Vein endothelial cell (primary cell): ENCODE measurements at places on chromosomes 1 and 21. TPM values are rescaled to one million over a fixed set of nuclear protein-coding genes. Genes with fewer than 3 reads are reported as not detected.

PLEKHA6 gene
- total RNA-seq, result 3.6 and 13.9 TPM in 2 replicates

ZNF593OS gene
- not detected in 2 replicates for total RNA-seq

PDZK1 gene
- 0.29 and 0.33 TPM in 2 replicates for total RNA-seq

NR1I3 gene
- total RNA-seq, result not detected in 2 replicates

EDN2 gene
- total RNA-seq, result not detected in 2 replicates

CD53 gene
- not detected in 2 replicates for total RNA-seq

OLFML2B gene
- total RNA-seq, result under 0.01 and 0.38 TPM in 2 replicates

UBAP2L gene
- total RNA-seq, result 129 and 154 TPM in 2 replicates

MLLT11 gene
- total RNA-seq, result 9.8 and 12.4 TPM in 2 replicates

MPL gene
- total RNA-seq, result under 0.01 and 0.10 TPM in 2 replicates

HTR6 gene
- under 0.01 TPM in 1 of 2 replicates, not detected in the other for total RNA-seq

CASQ1 gene
- not detected in 2 replicates for total RNA-seq

CRABP2 gene
- total RNA-seq, result 0.65 TPM in 1 of 2 replicates, not detected in the other

CCDC17 gene
- total RNA-seq, result 2.0 and 2.2 TPM in 2 replicates

FMO2 gene
- total RNA-seq, result under 0.01 TPM in 1 of 2 replicates, not detected in the other

AGT gene
- total RNA-seq, result not detected in 2 replicates

OPN3 gene
- 12.8 and 23.5 TPM in 2 replicates for total RNA-seq

WNT3A gene
- not detected in 2 replicates for total RNA-seq

NKAIN1 gene
- 0.10 TPM in 1 of 2 replicates, not detected in the other for total RNA-seq

RXFP4 gene
- not detected in 2 replicates for total RNA-seq

CLDN14 gene
- 0.29 TPM in 1 of 2 replicates, not detected in the other for total RNA-seq

FMN2 gene
- under 0.01 and 0.19 TPM in 2 replicates for total RNA-seq

L1TD1 gene
- total RNA-seq, result not detected in 2 replicates

TMEM200B gene
- total RNA-seq, result 0.33 and 0.67 TPM in 2 replicates
